NCI-H1092 (cell line): ENCODE measurements at places on chromosomes 7 and 10.

- DNase-seq, result no peak
Observed at GRCh38 chr7:2242541-2243429, 759 bp downstream of the NUDT1 start.

GRCh38 chr10:88165849-88166271, 302.4 kb downstream of the PTEN start:
- no peak for DNase-seq

DNA sequence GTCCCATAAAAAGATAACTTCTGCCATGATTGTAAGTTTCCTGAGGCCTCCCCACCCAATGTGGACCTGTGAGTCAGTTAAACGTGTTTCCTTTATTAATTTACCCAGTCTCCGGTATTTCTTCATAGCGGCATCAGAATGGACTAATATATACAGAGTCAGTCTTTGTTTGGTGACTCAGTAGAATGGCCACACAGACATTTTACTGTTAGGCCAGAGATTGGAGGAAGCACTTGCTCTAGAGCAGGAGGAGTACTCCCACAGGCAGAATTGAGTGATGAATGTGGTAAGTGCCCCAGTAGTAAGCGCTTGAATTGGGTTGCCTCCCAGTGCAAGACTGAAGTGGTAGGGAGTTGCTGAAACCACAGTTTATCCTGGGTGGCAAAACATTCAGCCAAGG, 149.5 kb upstream of the SMIM30 start:
- no peak for DNase-seq

DNA sequence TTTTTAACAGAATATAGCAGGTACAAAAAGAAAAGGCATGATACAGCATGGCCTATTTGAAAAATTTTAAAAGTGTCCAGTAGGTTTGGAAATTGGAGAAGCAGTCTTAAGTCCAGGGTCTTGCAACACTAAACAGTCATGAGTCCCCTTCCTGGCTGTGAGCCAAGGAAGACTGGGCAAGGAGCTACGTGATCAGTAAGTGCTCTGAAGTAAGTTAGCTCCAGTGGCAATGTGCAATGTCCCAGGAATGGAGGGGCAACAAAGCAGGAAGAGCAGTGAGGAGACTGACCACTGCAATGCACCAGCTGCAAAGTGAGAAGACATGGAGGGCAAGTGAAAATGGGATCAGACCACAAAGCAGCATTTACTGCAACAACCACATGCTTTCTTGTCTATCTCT, 72.9 kb upstream of the GRID1 start:
- DNase-seq, result no peak
